Hypothalamus (tissue), 51 donors: ENCODE measurements at places on chromosomes 1 and 21.

GRCh38 chr1:34268311-34268954 lies 91.7 kb downstream of the C1orf94 start:
- DNase-seq: peak; percentile 38

DNA sequence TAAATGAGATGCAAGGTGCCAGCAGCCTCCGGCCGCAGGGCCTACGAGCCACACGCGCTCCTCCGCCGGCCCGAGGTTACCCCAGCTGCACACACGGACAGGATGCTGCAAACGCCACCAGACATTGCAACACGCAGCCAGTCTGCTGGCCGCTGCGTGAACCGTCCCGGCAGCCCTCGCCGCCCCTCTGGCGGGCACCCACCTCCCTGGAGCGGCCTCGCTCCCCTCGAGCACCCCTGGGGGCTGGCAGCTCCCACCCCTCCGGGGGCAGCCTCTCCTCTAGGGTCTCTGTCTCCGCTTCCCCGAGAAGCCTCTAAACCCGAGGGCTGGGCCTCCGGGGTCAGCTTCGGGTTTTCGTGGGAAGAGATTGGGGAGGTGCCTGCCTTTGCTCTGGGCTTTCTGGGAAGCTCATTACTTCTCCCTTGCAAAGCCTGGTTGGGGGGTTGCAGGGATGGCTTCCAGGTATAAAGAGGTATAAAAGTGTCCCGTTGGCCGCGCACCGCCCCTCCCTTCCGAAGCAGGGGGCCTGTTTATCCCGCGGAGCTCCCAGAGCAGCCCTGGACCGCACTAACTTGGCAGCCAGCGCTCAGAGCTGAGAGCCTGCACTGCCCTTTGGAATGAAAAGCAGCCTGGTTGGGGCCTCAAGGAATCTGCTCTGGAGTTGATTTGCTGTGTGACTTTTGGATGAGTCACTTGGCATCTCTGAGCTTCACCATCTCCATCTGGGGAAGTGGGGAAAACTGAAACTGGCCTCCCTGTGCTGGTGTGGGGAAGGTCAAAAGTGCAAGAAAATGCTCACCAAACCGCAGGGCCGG lies 21.8 kb downstream of the DHRS3 start:
- DNase-seq: peak; percentile 64

DNA sequence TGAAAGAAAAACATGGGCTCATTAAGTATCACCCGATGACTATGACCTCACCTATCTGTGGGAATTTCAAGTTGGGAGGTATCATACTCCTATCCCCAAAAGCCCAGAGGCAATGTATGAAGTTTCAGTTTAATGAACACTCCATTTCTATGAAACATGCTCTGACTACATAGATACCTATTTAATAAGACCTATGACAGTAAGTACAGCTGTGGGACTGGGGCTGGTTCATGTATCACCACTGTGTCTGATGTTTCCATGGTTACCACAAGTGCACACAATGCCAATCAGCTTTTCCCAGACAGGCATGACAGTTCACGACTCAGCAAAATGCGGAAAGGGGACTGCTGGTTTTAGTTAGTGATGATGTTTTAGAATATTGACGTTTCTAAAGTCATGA lies 167.7 kb downstream of the SIPA1L2 start:
- no peak for DNase-seq

GRCh38 chr1:150552911-150553289 lies 3.7 kb downstream of the ADAMTSL4 start:
- no peak for DNase-seq

- no peak for DNase-seq
Observed at GRCh38 chr21:14453339-14454015, 70.5 kb upstream of the HSPA13 start.

DNA sequence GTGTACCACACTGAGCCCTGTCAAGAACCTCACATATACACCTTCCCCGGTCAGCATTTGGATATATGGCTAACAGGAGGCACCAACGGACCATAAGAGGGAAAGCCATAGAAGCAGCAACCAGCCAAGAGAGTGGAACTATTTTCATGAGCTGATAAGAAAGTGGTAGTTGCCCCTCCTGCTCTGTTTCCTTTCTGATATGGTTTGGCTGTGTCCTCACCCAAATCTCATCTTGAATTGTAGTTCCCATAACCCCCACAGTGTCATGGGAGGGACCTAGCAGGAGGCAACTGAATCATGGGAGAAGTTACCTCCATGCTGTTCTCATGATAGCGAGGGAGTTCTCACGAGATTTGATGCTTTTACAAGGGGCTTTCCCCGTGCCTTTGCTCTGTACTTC lies 366.1 kb upstream of the DAB1 start:
- DNase-seq: no peak

GRCh38 chr1:63645317-63645716 lies 52.1 kb downstream of the PGM1 start:
- DNase-seq: no peak

GRCh38 chr1:30323352-30323751 lies 400.0 kb downstream of the MATN1 start:
- DNase-seq: no peak

- DNase-seq: no peak
Observed at GRCh38 chr1:3352299-3352951, 102.0 kb upstream of the ARHGEF16 start.

GRCh38 chr1:26429721-26430120 lies 2.4 kb upstream of the DHDDS start:
- DNase-seq: no peak

DNA sequence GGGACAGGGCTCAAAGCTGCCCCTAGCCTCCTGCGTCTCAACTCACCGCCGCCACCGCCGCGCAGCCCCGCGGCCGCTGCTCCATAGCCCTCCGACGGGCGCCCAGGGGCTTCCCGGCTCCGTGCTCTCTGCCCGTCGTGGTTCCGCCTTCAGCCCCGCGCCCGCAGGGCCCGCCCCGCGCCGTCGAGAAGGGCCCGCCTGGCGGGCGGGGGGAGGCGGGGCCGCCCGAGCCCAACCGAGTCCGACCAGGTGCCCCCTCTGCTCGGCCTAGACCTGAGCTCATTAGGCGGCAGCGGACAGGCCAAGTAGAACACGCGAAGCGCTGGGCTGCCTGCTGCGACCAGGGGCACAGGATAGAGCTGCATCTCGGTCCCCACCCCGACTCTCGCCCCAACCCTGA lies at the start of gene TNFRSF25:
TSS of gene TNFRSF25 (minus strand) at position 151 of the 400 bp plus-strand sequence. CDS start at position 85, 66 bp downstream.
- no peak for DNase-seq

- no peak for DNase-seq
Observed at GRCh38 chr1:65395887-65396612, 24.4 kb upstream of the LEPR start.

GRCh38 chr1:214123061-214123784 lies 135.4 kb downstream of the PROX1 start:
- peak; percentile 23 for DNase-seq

GRCh38 chr1:101264697-101265096 lies 27.9 kb downstream of the S1PR1 start:
- DNase-seq: no peak

DNA sequence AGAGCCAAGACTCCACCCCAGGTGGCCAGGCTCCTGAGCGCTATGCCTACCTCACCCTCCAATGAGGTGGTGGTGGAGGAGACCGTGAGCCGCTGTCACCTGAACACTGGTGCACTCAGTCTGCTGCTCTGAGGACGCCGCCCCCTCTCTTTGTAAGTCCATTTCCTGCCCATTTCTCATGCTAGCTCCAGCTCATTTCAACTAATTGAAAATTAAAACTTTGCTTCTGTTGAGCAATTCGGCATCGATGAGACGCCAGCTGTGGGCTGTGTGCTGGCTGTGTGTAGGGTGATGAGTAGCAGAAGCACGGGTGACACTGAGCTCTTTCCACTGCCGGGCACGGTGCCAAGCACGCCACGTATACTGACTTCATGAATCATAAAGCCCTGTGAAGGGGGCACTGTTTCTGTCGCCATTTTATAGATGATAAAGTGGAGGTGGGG lies 11.2 kb downstream of the TNFRSF1B start:
- no peak for DNase-seq

GRCh38 chr1:239178961-239179360 lies 207.4 kb upstream of the CHRM3 start:
- no peak for DNase-seq
